ENCODE measurements at places on chromosomes 5 and 9. TPM values are rescaled to one million over a fixed set of nuclear protein-coding genes. Genes with fewer than 3 reads are reported as not detected.

DNA sequence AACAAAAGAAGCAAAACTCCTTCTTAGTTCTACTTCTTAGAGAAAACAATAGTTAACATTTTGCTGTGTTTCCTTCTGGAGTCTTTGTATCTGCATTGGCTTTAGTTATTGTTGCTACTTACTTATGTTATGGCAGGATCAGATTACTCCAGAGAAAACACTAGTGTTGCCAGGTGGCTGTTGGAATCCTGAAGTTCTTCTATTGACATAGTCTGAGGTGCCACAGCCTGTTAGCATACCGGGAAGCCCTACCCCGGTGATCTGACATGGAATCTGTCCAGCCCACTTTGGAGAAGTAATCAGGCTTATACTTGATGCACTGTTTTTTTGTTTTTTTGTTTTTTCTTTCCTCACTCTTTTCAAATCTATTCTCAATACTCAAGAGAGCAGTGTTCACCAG lies 68.5 kb upstream of the CEP78 start:
- no peak for DNase-seq

TMEM215 gene
- 0.82 TPM for total RNA-seq

DNA sequence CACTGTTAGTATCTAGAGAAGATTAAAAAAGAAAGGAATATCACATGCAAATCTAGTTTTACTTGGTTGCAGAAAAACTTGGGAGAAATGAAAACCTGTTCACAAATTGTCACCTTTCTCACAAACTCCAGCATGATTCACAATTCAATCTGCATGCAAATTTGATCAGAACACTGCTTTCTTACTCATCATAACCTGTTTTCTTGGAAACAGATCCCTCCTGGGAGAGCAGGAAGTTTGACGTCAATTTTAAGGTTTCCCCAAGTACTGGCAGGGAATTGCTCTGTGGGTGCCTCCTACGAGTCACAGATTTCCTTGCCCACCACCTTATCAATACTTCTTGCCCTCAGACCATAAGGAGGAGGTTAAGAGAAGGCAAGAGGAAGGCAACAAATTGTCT lies 30.2 kb upstream of the HTR4 start:
- no peak for DNase-seq

SHISAL2B gene
- total RNA-seq, result not detected

KCTD16 gene
- 17.5 TPM for total RNA-seq

- no peak for DNase-seq
Measured at GRCh38 chr9:109114670-109115069, 5.1 kb downstream of the TMEM245 start.
